ENCODE measurements at places on chromosomes 2 and 18.

DNA sequence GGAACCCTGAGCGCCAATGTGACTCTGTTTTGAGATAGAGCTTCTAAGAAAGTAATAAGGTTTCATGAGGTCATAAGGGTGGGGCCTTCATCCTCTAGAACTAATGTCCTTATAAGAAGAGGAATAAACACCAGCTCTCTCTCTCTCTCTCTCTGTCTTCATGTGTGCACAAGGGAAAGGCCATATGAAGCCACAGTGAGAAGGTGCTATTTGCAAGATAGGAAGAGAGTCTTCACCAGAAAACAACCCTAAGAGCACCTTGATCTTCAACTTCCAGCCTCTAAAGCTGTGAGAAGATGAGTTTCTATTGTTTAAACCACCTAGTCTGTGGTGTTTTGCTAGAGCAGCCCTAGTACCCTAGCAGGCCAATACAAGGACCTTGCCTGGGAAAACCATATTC, 55.8 kb downstream of the DOCK10 start:
- DNase-seq = no peak

DNA sequence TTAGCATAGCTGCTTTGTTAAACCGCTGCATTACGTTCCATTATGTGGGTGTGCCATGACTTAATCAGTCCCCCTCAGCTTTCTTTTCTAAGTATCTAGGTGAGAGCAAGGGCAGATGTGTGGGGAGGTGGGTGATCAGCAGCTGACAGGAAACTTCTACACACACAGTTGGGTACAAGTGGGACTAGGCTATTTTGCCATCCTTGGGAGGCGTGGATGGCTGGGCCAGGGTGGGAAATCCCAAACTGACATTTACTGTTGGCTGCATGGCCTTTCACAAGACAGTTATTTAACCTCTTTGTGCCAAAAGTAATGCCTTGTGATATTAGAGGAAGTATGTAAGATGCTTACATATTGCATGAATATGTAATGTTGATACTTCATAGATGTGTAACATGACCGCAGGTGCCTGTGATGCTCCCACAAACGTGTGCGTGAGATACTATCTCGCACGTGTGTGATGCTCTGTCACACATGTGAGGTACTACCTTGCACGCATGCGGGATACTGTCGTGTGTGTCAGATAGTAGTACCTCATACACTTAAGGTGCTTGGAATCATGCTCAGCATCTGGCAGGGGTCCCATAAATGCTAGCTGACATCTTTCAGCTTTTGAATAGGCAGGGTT, 314.5 kb downstream of the PRKCE start:
- DNase-seq = no peak

DNA sequence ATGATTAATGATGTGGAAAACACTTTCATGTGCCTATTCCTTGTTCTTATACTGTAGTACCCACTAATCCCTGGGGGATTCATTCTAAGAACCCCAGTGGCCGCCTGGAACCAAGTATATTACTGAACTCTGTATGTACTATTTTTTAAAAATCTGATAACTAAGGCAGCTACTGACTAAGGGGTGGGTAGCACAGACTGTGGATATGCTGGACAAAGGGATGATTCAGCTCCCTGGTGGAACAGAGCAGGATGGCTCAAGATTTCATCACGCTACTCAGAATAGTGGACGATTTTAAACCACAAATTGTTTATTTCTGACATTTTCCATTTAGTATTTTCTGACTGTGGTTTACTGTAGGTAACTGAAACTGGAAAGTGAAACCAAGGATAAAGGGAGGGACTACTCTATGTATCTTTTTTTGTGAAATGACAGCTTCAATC, 41.8 kb upstream of the CDC42EP3 start:
- no peak for DNase-seq

GRCh38 chr2:219406861-219407230, 11.3 kb upstream of the DES start:
- peak; percentile 66 for DNase-seq

GRCh38 chr2:11433822-11434221, 32.1 kb downstream of the E2F6 start:
- DNase-seq = no peak

GRCh38 chr2:118529908-118530599, 317.4 kb downstream of the EN1 start:
- DNase-seq = no peak

- no peak for DNase-seq
These were observed 65.3 kb downstream of the CCDC93 start for GRCh38 chr2:117948615-117949014.

GRCh38 chr18:3715231-3716080, 265.5 kb downstream of the TGIF1 start:
- DNase-seq = no peak

DNA sequence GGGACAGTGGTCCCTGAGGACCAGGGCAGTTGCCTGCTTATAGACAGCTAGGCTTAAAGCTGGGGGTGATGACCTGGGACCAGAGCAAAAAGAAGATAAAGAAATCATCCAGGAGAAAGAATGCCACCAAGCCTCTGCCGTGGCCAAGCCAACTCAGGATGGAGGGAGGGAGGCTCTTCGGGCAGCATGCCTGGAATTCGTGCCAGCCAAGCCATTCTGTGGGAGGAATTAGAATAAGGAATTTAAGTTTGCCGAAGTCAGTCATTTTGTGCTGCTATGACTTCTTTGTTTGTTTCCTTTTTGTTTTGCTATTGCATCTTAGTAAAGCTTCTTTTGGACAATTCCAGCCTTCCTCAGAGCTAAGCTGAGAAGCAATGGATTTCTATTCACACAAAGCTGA, 124.1 kb downstream of the EN1 start:
- DNase-seq = no peak

DNA sequence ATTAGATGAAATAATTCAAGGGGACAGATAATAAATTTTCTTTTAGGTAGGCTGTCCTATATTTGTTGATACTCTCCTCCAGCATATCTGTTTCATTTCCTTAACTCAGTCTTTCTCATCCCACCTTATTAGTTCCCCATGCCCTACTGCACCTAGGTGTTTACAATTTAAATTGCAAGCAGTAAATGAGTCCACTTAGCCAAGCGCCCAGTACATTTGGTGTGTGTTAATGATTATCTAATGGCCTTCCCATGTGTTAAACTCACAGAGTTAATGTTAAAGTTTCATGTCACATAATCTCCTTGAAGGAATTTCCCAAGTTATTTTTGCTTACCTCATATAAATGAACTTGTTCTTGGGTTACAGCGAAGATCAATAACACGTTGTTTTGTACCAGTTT, 31.2 kb downstream of the ITGB6 start:
- DNase-seq = no peak

GRCh38 chr18:2180586-2180985, 390.7 kb downstream of the METTL4 start:
- DNase-seq = no peak

DNA sequence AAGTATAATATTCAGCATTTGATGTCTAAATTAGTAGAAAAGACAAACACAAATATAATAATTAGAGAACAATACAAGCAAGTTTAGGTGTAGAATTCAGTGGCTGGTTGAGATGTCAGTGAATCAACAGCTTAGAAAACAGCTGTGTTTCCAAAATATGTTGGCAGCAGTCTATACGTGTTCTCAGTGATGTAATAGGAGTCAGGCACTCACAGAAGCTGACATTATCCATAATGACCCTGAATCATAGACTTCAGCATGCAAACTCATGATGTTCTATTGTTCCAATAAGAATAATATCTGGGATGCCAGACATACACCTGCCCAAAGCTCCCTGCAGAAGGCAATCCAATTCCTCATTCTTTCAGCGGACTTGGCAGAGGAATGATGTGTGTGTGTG, 164.7 kb downstream of the SLC8A1 start:
- DNase-seq = no peak

DNA sequence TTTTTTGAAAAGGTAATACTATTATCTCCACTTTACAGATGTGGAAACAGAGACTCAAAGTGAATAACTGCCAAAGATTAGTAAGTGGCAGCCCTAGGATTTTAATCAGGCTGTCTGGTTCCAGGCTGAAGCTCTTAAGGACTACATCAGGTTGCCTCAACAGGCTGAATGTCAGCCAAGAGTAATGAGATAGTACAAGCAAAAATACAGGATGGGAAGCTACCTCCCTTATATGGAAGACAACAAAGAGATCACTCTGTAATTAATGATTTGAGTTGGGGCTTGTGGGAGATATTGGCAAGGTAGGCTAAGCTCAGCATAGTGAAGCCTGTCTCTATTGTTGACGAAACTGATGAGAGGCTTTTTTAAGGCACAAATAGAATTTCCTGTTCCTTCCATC, 323.1 kb downstream of the KCNJ3 start:
- DNase-seq = no peak

- no peak for DNase-seq
These were observed at the start of gene SCN9A for GRCh38 chr2:166375736-166376487. TSS of gene SCN9A (minus strand) at chr2:166375944. CDS start at chr2:166311756, 64,188 bp downstream.

DNA sequence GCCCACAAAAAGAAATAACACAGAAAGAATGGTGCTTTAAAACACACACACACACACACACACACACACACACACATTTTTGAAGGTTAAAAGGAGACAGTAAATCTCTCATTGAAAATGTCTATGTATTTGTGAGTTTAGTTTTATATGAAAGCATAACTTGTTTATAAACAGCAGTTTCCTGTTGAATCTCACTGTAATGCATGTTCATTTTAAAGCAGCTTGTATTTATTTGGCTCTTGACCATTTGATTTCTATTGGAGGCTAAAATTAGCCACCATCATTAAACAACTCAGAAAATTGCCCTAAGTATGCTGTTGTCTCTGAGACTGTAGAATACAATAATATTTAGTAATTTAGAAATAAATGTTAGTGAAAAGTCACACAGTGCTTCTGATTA, 95.0 kb downstream of the TMEM185B start:
- DNase-seq = no peak

GRCh38 chr2:217166241-217166850, 306.5 kb upstream of the TNP1 start:
- peak; percentile 25 for DNase-seq

GRCh38 chr18:58397385-58398132, 231.3 kb downstream of the ALPK2 start:
- DNase-seq = no peak

DNA sequence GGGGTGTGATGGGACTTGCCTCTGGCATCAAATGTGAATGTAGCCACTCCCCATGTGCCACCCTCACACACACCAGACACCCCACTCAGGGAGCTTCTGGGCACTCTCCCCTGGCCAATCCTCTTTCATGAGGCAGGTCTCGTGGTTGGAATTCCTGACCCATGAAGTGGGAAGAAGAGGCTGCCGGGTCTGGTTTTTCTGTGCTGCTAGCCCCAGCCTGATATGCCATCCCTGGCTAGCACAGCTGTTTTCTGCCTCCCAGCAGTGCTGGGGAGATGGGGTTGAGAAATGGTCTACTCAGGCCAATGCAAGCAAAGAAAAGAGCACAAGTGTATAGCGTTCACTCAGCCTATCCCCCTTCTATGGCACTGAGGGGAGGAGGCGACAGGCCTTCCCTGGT, 1.2 kb upstream of the C2orf72 start:
- no peak for DNase-seq

- peak; percentile 50 for DNase-seq
These were observed 27.3 kb upstream of the NTSR2 start for GRCh38 chr2:11697103-11697871.

DNA sequence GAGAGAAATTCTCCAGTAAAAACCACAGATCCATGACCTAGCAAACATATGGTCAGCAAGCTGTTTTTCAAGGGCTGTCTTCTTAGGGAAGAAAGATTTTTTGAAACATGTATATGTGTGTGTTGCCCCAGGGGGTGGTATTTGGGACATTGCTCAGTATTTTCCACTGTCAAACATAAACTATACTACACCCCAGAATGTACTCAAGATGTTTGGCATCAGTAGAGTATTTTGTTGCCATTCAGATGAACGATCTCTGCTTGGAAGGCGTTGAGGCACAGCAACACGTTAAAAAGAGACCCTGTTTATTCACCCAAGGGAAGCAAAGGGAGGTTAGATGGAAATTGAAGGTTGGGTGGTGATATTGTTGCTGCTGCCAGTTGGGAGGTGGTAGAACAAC, 30.0 kb downstream of the EEF1B2 start:
- DNase-seq = no peak

GRCh38 chr18:47912343-47912742, 18.1 kb downstream of the SMAD2 start:
- no peak for DNase-seq

DNA sequence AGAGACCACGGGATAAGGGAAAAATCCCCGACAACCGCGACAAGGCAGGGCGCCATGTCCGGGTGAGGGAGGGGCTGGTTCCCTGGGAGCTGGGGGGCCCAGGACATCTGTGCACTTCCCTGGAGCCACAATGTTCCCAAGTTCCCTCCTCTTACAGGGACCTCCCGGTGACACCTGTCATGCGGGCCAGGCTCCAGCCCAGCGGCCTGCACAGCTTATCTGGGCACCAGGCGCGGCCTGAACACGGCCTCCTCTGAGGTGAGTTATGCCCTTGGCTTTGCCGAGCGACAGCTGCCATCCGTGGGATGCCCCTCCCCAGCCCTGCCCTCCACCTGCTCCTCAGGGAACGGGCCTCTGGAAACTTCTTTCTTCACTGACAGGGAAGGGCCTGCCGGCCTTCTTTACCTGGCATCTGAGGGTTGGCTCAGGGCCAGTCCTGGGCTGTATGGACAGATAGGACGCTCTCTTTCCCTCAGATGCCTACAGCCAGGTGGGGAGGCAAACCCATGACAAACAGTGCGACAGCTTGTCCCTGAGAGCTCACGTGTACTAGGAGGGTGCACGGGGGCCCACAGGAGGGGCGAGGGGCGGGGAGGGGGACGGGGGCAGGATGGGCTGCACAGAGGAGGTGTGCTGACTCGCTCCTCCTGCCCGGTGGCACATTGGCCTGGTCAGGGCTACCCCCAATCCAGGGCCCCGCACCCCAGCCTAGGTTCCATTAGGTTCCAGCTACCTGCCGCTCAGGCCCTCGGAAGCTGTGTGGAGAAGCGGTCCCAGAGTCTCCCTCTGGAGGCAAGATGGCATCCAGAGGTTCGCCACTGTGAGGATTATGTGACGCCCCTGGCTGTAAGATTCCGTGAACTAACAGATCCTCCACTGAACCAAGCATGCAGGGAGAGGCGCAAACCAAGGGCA, 34.9 kb upstream of the HPCAL1 start:
- DNase-seq = no peak

DNA sequence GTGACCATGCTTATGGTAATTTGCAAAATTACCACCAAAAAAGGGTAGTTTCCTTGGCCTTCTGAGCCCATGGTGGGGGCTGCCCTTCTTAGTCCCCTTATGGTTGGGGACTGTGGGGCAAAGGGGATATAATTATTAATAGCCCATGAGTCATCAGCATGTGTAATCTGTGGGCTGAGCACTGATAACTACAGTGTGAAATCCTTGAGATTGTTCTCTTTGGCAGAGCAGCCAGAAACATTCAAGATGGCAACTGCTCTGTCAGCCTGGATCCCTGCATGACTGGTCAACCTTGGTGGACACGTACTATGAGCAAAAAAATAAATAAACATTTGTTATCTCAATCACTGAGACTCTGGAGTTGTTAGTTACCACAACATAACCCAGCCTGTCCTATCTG, 61.3 kb downstream of the MGAT4A start:
- no peak for DNase-seq
